NCI-H1417 treated with DMSO at 0.1 percent for 48 hours (cell line): ENCODE measurements at places on chromosomes 5 and 9.
A peak's percentile ranks its signal among the peaks of the same experiment; 100 is the strongest.

GRCh38 chr5:53613061-53613460 lies 52.6 kb downstream of the NDUFS4 start:
- DNase-seq = no peak

DNA sequence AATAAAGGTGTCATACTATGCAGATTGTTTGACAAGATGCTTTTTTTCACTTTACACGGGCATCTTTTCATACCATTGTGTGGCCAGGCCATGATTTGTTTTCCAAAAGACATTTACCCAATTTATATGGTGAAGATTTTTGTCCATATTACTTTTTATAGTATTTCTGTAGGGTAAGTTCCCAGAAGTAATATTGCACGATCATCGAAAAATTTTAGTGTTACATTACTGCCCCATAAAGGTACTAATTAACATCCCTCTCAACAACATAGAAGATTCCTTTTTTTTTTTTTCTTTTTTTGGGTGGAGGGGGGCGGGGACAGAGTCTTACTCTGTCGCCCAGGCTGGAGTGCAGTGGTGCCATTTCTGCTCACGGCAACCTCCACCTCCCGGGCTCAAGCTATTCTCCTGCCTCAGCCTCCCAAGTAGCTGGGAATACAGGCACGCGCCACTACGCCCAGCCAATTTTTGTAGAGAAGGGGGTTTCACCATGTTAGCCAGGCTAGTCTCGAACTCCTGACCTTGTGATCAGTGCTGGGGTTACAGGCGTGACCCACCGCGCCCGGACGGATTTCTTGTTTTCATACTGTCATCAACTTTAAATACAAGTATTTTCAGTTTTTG lies 1.2 kb upstream of the ROPN1L start:
- no peak for DNase-seq

GRCh38 chr5:34993951-34994350 lies 53.8 kb downstream of the AGXT2 start:
- DNase-seq = no peak

GRCh38 chr5:170280011-170280493 lies 17.5 kb downstream of the LCP2 start:
- no peak for DNase-seq

- peak; percentile 7 for DNase-seq
These were observed 3.2 kb downstream of the MROH2B start for GRCh38 chr5:41067714-41068568.

GRCh38 chr5:109755761-109756160 lies 66.0 kb downstream of the MAN2A1 start:
- no peak for DNase-seq

DNA sequence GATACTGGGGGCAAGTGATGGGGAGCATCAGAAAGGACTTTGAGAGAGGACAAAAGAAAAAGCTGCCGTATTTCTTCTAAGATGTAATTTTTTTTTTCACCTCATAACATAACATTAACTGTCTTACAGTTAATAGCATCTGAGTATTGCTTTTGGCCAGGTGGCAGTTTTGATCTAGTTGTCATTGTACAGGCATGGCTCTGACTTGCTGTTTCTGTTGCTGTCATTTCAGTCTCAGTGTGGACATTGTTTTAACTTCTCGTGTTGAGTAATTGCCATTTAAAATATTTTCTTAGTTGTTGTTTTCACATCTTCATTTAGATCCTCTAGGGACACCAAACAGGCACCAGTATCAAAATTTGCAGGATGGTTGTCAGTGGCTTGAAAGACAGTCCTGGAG lies 12.4 kb downstream of the SMAD5 start:
- no peak for DNase-seq

DNA sequence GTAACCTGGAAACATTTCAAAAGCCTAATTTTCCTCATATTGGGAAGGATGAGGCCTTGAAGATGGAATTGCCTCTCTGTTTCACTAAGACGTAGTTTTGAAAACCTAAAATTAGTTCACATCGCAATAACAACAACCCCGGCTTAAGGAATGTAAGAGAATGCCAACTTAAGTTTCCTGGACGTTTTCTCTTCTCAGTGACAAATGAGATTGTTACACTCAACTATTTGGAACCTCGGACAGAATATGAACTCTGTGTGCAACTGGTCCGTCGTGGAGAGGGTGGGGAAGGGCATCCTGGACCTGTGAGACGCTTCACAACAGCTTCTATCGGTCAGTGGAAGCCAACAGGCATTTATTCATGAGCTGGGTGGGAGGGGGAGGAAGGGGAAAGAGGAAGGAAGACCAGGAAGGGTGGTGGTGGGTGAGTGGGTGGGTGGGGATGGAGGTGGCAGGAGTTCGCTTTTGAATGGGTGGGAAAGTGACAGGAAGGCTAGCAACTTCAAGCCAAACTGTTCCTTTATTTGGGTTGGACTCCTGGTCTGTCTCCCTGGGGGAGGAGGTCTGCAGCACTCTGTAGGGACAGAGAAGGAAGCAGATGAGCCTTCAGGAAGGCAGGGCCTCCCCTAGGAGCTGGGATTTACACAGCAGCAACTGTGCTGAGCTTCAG lies 83.4 kb downstream of the TEK start:
- DNase-seq = no peak

DNA sequence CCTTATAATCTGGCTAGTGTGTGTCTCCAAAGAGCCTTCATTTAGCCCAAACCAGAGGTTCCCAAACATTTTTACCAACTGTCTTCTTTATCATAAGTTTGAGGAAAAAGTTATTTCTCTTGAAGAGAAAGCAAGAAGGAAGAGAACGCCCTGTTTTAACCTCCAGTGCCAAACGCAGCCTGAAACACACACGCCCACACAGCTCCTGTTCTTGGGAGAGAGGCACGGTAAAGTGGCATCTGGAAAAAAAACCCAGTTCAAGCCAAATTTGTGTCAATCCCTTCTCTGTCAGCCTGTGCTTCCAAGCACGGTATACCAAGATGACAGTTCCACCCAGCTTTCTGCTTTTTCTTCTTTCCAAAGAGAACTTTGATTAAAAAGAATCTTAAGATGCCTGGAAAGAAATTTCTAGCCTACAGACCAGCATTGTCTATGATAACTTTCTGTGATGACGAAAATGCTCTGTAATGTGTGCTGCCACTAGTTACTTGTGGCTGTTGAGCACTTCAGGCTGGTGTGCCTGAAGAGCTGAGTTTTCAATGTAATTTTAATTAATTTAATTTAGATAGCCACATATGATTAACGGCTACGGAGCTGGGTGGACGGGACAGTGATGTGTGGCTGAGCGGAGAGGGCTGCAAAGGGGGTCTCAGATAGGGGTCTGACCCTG lies 62.3 kb downstream of the ACER2 start:
- no peak for DNase-seq

GRCh38 chr5:90071066-90071465 lies 338.5 kb downstream of the CETN3 start:
- DNase-seq = no peak

DNA sequence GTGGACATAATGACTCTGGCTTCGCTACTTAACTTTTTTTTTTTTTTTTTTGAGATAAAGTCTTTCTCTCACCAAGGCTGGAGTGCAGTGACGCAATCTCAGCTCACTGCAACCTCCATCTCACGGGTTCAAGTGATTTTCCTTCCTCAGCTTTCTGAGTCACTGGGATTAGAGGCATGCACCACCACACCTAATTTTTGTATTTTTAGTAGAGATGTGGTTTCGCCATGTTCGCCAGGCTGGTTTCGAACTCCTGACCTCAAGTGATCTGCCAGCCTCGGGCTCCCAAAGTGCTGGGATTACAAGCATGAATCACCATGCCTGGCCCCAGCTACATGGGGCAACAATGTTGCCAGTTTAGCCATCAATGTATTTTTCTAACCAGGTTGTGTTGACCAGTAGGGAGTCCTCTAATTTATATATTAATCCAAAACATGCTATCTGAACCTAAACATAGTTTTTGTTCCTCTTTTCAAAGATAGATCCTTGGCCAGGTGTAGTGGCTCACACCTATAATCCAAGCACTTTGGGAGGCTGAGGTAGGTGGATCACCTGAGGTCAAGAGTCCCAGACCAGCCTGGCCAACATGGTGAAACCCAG lies 120.3 kb upstream of the LHFPL2 start:
- no peak for DNase-seq

- DNase-seq = no peak
These were observed 22.0 kb upstream of the TGFBI start for GRCh38 chr5:136006761-136007251.

GRCh38 chr5:2357309-2357708 lies 394.2 kb downstream of the IRX2 start:
- DNase-seq = no peak

DNA sequence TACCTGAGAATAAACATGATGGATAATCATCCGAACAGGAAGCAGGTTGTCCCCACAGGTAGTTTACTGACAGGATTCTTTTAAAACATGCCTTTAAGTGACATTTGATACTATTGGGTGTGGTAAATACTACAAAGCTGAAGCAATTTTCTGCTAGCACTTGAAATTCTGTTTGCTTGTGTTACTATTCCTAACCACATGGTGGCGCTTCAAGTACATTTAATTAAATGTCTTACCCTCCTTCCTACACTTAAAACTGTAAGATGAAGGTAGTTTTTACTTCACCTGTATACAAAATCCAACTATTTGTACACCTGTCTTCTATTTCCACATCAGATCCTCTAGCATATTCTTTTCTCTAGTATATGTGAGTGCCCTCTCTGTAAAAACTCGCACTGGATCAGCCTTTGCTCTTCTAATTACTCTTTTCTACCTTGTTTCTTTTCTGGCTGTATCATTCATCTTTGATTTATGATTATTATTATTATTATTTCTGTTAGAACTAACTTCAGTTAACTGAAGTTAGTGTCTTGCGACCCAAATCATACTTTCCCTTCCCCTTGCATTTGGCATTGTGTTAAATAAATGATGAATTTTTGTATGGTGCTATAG lies 18.4 kb downstream of the SLC25A46 start:
- no peak for DNase-seq

- DNase-seq = no peak
These were observed 37.4 kb downstream of the ELOVL7 start for GRCh38 chr5:60806591-60807243.

DNA sequence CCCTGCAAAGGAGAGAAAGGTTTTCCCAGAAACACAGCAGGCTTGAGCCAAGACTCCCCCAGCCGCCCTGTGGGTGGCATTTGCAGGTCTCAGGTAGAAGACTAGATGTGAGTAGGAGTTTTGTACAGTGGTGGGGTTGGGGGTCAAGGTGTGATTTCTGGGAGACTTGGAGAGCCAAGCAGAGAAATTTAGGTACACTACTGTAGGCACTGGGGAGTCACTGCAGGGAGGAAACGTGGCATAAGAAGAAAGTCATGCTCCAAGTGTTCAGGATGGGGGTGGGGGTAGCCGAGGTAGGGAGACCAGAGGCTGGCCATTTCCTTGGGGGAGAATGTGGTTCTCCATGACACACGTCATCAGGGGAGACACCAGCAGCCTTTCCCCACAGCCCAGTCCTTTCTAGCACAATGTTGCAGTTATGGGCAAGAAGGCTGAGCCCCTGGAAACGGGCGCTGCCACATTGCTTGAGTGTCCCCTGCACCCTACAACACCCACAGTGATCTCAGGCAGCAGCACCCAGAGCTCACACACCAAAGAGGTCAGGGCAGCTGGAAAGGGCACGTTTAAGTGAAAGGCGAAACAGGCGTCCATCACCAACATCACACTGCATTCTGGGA lies 210.5 kb downstream of the FSTL4 start:
- no peak for DNase-seq

GRCh38 chr5:150022158-150022531 lies 21.6 kb downstream of the HMGXB3 start:
- no peak for DNase-seq

DNA sequence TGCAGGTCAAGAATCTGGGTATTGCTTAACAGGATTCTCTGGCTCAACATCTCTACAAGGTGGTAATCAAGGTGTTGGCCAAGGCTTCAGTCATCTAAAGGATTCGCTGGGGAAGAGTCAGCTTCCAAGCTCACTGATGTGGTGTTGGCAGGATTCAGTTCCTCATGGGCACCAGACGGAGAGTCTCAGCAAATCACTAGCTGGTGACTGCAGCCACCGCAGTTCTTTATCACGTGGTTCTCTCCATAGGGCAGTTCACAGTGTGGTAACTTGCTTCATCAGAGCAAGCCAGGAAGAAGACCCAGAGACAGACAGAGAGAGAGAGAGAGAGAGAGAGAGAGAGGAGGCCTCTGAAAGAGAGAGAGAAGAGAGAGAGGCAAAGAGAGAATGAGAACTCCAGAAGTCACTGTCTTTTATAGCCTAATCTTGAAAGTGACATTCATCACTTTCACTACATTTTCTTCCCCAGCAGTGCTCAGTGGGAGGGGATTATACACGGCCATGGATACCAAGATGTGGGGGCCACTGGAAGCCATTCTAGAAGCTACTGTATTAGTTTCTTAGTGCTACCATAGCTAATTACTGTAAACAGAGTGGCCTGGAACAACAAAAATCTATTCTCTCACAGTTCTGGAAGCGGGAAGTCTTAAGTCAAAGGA lies 109.2 kb upstream of the SMIM23 start:
- DNase-seq = no peak

DNA sequence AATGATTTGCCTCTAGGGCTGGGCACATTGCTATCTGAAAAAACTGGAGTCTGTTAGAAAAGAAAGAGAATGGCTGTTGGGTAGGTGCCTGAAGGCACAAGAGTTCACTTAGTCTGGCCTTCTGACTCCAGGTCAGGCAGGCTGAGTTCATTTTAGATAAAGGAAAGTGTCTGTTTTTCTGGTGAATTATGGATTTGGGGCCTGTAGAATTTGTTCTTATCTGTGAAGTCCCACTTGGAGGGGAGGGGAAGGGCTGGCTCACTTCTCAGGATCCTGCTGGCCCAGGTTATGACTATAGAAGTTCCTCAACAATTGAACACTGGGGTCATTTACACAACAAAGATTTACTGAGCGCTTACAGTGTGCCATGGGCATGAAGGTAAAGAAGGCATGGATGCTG lies 11.5 kb upstream of the SEPTIN8 start:
- no peak for DNase-seq

DNA sequence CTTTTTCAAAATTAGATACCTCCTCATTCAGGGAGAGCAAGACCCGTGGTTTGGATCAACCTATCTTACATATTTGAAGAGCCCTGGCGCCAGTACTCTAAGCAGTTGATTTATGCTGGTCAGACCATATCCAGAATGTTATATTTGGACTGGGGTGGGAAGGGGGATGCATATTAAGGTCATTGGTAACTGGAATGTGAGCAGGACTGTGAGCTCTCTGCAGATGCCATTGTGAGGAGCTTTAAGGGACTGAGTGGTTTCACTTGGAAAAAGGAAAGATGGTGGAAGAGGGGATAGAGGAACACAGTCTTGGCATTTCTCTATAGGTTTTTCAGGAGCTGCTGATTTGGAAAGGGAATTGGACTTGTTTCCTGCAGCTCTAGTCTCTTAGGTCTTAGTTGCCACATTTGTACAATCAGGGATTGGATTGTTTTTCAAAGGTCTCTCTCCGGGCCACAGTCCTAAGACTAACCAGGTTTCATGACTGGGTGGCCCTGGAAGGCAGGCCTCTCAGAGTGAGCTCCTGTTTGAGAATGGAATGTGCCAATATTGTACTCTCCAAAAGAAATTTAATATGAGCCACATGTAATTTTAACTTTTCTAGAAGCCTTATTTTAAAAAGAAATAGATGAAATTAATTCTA lies 25.8 kb upstream of the F2R start:
- DNase-seq = no peak
